ENCODE measurements at places on chromosomes 5 and 9.

DNA sequence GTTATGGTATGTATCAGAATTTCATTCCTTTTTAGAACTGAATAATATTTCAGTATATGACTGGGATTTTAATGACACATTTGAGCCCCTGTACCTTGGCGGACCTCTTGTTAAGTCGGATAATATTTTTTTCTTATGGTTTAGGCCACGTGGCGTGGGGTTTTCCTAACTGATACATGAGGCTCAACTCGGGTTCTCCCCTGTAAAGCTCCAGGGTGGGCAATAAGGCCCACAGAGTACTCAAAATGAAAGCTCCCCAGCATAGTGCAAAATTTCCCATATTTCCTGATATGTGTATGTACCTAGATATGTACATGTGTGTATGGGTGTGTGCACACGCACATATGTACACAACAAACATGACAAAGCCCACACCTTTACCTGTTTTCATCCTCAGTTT, 24.5 kb downstream of the TICAM2 start:
- peak; percentile 14 for DNase-seq

GRCh38 chr5:73140801-73141200, 20.4 kb downstream of the TMEM171 start:
- DNase-seq: no peak

DNA sequence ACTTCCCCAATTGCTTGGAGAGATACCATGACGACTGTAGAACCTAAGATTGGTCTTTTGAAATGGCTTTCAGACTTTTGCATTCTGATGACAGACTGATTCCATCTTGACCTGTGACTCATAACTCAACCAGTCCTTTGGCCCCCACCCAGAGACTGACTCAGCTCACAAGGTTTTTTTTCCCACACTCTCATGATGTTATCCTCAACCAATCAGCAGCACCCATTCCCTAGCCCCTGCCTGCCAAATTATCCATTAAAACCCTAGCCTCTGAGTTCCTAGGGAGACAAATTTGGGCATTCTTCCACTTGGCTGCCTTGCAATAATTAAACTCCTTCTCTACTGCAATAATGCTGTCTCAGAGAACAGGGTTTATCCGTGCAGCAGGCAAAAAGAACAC, 1263.3 kb upstream of the CDH9 start:
- no peak for DNase-seq

DNA sequence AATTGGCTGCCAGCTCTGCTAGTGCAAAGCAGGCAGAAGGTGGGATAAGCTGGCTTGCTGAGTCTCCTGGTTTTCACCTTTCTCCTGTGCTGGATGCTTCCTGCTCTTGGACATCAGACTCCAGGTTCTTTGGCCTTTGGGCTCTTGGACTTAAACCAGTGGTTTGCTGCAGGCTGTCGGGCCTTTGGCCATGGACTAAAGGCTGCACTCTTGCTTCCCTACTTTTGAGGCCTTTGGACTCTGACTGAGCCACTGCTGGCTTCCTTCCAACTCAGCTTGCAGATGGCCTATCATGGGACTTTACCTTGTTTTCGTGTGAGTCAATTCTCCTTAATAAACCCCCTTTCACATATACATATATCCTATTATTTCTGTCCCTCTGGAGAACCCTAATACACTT, 1293.9 kb upstream of the CDH6 start:
- no peak for DNase-seq

DNA sequence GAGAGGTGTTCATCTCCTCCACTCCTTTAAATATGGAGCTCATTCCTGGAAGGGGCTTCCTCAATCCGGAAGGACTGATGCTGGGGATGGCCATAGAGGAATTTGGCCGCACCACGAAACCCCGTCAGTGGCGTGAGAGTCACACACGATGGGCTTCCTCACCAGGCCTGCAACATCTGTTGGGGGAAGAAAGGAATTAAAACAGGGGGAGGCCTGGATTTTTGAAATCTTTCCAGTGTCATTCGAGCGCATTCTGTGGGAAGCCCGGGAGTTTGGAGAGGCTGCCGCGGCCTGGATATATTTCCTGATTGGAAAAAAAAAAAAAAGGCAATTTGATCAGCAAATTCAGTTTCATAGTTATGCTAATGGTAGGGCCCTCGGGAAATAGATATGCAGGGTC, 76.3 kb upstream of the ORM1 start:
- no peak for DNase-seq

GRCh38 chr5:128427921-128428320, 110.1 kb downstream of the FBN2 start:
- DNase-seq: no peak

- DNase-seq: no peak
Measured at GRCh38 chr5:27125856-27126255, 87.5 kb upstream of the CDH9 start.

DNA sequence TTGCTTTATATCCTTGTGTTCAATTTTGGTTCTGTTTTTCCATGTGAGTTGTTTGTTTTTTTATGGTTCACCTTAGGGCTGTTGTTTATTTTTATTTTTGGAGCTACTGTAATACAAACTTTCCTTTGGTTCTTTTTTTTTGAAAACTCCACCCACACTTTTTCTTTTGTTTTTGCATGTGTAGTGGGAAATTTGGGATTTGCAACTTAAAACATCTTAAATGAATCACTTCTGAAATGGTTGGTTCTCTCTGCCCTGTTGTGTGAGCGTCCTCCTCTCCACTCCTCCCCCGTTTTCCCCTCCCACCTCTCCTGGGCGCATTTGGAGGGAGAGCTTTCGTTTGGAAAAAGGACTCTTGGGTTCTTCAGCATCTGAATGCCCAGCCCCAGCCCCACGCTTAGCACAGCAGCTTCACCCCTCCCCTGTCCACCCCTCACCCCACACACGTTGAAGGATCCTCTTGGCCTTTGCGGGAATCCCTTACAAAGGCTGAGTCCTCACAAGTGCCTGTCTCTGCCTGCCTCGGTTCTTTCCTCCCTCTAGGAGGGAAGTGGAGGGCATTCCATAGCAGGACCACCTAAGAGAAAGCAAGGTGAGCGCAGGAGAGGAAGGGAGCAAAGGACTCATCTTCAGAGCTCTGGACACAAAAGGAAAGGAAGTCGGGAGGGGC, 67.2 kb downstream of the DMRT1 start:
- DNase-seq: no peak

DNA sequence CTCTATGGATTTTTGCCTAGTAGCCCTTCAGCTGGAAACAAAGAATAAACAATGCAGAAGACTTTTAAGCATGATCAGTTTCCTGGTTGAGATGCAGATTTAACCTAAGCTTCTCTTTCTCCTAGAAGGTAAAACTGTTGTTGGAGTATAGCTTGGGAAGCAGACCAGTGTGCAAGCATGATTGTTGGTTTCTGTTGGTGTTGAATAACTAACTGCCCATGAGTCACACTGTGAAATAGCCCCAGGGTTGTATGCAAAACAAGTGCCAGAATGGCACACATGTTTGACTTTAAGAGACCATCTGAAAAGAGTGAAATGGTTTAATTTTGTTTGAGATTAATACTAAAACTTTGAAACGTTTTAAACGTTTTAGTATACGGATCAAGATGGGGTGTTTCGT, 227.1 kb downstream of the ARHGEF28 start:
- DNase-seq: no peak

- no peak for DNase-seq
Measured at GRCh38 chr9:14608540-14608939, 84.7 kb downstream of the ZDHHC21 start.

DNA sequence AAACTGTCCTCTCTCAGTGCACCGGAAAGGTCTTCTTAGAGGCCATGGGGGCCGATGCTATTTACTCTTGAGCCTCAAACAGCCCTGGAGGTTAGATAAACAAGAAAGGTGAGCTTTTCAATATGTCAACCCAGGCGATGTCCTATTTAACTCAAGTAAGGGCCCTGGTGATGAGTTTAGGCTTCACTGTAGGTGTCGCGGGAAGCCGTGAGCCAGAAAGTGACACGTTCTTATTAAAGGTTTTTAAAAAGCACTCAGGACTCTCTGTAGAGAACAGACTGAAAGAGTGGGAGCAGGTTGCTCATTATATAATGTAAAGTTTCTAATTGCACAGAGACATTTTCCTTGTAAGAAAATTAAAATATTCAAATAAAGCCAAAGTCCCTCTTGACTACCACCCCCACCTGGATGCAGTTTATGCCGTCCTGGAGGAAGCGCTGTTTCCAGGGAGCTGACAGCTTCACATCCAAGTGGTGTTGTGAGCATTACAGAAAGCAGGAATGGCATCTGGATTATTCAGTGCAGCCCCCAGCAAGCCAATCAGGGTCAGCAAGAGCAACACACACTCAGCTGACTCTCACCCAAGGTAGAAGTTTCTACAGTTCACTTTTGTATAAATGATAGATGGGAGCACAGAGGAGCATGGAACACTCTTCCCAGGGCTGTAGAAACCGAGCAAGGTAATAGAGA, 280.3 kb downstream of the DRD1 start:
- no peak for DNase-seq

GRCh38 chr5:24397601-24398000, 247.2 kb downstream of the CDH10 start:
- DNase-seq: no peak

DNA sequence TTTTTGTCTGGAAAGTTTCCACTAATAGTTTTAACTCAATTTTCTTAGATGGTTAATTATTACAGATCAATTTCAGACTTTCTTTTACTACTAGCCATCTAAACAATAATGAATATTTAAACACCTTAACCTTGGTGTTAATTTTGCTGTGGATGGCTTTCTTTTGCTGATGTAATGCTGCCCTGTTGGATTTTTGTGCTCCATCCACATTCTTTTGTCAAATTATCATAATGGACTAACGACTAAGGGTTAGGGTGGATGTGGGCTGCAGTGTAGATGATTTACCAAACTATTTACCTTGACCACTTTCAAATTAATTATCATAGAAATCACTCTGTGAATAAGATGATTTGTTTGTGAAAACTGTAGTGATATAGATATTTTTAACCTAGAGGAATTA, 15.6 kb upstream of the TMEM38B start:
- no peak for DNase-seq

DNA sequence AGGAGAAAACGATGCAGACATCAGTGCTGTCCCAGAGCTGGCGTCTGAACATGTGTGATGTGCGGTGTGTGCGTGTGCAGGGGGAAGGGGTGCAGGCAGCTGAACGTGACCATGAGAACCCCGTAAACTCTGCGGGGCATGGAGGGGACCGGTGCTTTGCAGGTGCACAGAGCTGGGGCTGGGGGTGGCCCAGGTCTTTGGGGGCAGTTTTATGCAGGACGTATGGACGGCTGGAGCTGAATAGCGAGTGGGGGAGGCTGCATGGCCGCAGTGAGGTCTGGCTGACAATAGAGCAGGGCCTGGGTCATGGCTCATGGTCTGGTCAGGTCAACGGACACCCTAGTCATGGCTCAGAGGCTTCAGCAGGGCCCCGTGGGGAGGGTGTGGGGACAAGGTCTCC, 3.3 kb upstream of the EXOC3 start:
- no peak for DNase-seq

DNA sequence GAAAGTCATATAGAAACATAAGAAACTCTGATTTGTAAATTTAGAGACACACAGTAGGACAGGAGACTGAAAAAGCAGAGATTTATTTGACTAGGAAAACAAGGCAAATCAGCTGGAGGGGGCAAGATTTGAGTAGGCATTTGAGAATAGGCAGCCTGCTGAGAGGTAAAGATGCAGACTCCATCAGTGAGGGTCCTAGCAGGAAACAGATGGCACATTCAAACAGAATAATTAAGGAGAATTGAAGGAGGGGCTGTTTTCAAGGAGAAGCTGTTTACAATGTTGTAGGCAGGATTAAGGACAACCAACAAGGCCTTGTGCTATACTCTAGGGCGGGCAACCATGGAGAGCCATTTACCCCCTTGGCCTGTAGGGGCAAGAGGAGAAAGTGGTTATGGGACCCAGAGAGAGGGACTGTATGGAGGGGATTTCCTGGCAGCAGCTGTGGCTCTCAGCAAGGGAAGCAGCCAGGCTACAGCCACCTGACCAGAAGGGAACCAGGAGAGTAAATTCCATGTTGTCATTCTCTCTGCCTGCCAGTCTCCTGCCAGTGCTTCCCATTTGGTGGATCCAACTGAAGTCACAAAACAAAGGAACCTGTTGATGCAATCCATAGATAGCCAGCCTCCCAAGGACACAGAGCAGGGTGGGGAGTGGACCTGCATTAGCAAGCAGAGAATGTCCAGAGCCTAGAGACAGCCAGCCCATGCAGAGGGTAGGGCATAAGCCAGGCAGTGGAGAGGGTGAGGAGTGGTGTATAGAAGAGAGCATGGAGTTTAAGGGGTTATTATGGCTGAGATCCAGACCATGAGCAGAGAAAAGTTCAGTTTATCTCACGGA, 38.2 kb downstream of the PAPPA start:
- no peak for DNase-seq

- no peak for DNase-seq
Measured at GRCh38 chr9:121725008-121725775, 73.8 kb downstream of the DAB2IP start.

- peak; percentile 68 for DNase-seq
Measured at GRCh38 chr5:119022017-119022745, 33.8 kb upstream of the DTWD2 start.

DNA sequence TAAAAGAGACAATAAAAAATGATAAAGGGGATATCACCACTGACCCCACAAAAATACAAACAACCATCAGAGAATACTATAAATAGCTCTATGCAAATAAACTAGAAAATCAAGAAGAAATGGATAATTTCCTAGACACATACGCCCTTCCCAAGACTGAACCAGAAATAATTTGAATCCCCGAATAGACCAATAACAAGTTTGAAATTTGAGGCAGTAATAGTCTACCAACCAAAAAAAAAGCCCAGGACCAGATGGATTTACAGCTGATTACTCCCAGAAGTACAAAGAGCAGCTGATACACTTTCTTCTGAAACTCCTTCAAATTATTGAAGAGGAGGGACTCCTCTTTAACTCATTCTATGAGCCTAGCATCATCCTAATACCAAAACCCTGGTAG, 128.1 kb downstream of the DMRTA1 start:
- no peak for DNase-seq

GRCh38 chr9:136673088-136673974, 10.6 kb downstream of the EGFL7 start:
- no peak for DNase-seq

DNA sequence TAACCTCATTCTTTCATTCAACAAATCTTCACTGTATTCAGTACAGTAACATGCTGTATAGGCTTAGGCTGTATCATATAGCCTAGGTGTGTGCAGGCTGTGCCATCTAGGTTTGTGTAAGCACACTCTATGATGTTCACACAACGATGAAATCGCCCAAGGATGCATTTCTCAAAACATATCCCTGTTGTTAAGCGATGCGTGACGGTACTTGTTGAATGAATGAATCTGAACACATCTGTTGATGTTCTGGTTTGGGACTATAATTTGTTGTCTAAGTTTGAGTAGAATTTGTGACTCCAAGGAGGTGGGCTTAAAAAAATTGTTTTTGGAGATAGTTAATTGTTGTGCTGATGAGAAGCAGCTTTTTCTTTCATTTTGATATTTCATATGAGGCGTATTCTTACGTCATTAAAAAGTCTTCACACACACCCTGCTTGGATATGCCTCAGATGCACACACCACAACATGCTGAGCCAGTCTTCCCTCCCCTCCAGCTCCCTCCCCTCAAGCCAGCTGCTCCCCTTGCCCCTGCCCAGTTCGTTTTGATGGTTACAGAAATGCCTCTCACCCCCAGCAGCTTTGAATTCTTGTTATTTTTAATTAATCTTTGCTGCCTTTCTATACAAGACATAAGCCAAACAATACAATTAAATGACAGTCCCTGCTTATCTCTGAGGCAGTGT, 5.5 kb upstream of the PSAT1 start:
- DNase-seq: no peak
